Astrocyte of the cerebellum (primary cell): ENCODE measurements at places on chromosomes 2 and 18.

GRCh38 chr2:70553584-70554337 lies at the start of gene TGFA:
TGFA (minus strand) TSS chr2:70553826; CDS start chr2:70553767, 59 bp downstream.
- no peak for DNase-seq

- DNase-seq: no peak
These were observed 124.7 kb downstream of the MREG start for GRCh38 chr2:215888680-215889079.

DNA sequence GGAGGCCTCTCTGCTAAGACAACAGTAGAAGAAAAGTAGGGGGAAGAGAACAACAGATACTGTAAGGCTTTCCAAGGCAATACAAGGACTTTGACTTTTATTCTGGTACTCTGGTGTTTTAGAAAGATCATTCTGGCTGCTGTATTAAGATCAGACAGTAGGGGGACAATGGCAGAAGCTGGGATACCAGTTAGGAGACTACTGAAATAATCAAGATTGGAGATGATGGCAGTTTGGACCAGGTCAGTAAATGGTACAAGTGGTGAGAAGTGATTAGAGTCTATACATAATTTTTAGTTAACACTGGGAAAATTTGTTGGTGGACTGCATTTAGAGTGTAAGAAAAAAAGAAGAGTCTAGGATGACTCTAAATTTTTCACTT lies 139.7 kb downstream of the ROCK1 start:
- DNase-seq: peak; percentile 12

DNA sequence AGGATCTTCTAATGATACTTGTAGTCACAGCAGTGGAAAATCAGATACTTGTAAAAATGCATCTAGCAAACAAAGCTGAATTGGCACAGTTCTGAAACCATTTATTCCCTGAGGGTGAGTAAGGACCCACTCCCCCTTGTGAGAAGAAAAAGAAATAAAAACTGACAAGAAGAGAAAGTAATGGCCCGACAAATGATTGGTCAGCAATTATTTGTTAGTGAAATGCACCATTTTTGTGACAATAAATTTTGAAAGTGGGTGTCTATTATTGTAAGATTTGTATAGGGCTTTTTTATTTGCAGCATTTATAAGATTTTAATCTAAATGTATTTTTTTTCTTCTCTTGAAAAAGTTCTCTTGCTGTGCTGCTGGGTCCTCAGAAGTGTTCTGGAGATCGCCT lies 600.8 kb downstream of the STK39 start:
- no peak for DNase-seq

- no peak for DNase-seq
These were observed 121.3 kb downstream of the MTX2 start for GRCh38 chr2:176390276-176391147.

DNA sequence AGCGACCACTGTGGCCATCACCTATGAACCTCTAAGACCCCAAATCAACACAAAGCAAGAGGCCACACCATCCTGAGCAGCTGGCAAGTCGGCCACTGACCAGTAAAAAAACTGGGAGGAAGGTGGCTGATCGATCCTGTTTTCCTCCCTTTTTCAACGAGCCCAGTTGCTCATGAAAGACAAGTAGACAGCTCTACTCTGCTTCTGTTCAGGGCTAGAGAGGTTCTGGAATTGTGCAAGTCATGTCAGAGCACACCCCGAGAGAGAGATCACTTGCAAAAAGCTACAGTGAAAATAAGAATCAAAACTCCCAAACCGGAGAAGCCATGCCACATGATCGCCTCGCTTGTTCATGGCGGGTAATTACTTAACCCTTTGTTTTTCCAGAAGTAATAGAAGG lies 34.6 kb downstream of the ZNF516 start:
- no peak for DNase-seq
